ENCODE measurements at places on chromosomes 1 and 21. TPM values are rescaled to one million over a fixed set of nuclear protein-coding genes. Genes with fewer than 3 reads are reported as not detected.

DNA sequence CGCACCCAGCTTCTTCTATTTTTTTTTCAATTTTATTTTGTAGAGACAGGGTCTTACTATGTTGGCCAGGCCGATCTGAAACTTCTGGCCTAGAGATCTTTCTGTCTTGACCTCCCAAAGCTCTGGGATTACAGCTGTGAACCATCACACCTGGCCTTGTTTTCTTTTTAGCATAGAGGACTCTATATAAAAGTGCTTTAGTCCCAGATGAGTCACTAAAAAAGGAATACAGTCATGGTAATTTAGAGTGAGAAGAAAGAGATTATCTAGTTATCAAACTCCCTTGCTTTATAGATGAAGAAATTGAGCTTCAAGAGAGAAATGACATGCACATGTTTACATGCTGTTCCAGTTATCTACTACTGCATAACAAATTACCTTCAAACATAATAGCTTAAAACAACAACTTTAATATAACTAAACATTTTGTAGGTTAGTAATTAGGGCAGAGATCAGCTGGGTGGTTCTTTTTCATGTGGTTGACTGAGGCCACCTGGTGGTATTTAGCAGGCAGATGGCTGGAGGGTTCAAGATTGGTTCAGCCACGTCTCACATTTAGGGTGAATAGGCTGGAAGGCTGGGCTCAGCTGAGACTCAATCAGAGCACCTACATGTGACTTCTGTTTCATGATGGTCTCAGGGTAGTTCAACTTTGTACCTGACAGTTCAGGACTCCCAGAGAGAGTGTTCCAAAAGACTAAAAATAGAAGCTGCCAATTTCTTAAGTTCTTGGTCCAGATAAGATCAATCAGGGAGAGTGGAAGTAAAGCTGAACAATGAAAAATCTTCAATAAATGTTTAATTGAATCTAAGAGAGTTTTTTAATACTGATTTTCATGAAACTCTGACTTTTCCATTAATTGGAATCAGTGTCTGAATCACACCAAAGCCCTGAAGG is 16.9 kb upstream of the MTF2 start:
- H3K27ac ChIP-seq: no peak overlapping the region
- H3K27me3 ChIP-seq: no peaks in the 10 kb centered on the region
- H3K4me3 ChIP-seq: no peak overlapping the region
- H3K4me1 ChIP-seq: no peaks in the 10 kb centered on the region

The PCP4L1 gene
- total RNA-seq: 0.69 TPM

The CAPN8 gene
- total RNA-seq: not detected

DNA sequence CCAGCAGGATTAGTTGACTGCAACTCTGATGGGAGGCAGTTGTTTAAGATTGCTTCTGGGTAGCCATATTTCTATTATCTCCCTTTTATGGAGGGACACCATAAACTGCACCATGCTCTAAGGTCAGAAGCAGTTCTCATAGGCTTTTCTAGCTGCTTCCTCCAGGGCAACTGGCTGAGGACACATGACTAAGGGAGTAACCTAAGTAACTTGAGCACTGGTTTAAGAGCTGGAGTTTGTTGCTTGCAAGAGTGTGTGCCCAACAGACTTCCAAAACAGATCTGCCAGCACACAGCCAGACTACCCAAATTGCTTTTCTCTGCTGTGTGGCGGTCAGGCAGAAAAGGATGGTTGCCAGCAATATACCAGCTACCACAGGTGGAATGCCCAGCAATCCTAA is 111.2 kb upstream of the LHX8 start:
- no peak for DNase-seq
- no peak overlapping the region for H3K4me3 ChIP-seq
- no peaks in the 10 kb centered on the region for H3K36me3 ChIP-seq
- H3K27ac ChIP-seq: no peak overlapping the region
- H3K4me1 ChIP-seq: no peaks in the 10 kb centered on the region
- no peaks in the 10 kb centered on the region for H3K27me3 ChIP-seq

The CFAP74 gene
- 0.36 TPM for total RNA-seq

The AMY1B gene
- not detected for total RNA-seq

The RNF207 gene
- total RNA-seq: 31.4 TPM

DNA sequence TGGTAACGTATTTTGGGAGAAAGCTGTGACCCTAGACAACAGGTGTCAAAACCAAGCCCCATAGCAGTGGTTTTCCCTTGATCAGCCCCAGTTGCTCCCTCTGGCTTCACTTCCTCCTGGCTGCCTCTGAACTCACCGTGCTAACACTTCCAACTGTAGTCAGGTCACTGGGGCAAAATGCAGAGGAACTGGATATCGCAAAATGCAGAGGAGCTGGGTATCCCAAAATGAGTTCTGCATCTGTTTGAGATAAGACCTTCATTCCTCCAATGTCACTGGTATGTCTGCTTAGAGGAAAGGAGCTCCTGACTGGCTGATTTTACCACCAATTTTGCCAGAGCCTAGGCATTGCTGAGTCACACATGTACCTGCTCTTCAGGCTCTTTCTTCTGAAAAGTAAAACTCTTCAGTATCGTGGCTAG is 19.6 kb upstream of the TACSTD2 start:
- H3K36me3 ChIP-seq: no peaks in the 10 kb centered on the region
- H3K4me1 ChIP-seq: peaks cover 6% of the 10 kb centered on the region
- DNase-seq: no peak
- no peak overlapping the region for H3K4me3 ChIP-seq
- no peak overlapping the region for H3K27ac ChIP-seq

The FOXD3 gene
- total RNA-seq: 1.7 TPM

The PSRC1 gene
- 4.2 TPM for total RNA-seq

Measured in aorta (tissue), 5 donors.